ENCODE measurements at places on chromosomes 11 and 22. TPM values are rescaled to one million over a fixed set of nuclear protein-coding genes. Genes with fewer than 3 reads are reported as not detected.

- peak; percentile 73 for DNase-seq
- H3K27ac ChIP-seq = peak overlapping the region; percentile 90
- peaks cover 34% of the 10 kb centered on the region for H3K4me1 ChIP-seq
- no peaks in the 10 kb centered on the region for H3K27me3 ChIP-seq
- H3K4me3 ChIP-seq = peak overlapping the region; percentile 90
Observed at GRCh38 chr11:416051-416756, 1.4 kb upstream of the SIGIRR start.

The OR52N4 gene
- total RNA-seq = 0.89 TPM

DNA sequence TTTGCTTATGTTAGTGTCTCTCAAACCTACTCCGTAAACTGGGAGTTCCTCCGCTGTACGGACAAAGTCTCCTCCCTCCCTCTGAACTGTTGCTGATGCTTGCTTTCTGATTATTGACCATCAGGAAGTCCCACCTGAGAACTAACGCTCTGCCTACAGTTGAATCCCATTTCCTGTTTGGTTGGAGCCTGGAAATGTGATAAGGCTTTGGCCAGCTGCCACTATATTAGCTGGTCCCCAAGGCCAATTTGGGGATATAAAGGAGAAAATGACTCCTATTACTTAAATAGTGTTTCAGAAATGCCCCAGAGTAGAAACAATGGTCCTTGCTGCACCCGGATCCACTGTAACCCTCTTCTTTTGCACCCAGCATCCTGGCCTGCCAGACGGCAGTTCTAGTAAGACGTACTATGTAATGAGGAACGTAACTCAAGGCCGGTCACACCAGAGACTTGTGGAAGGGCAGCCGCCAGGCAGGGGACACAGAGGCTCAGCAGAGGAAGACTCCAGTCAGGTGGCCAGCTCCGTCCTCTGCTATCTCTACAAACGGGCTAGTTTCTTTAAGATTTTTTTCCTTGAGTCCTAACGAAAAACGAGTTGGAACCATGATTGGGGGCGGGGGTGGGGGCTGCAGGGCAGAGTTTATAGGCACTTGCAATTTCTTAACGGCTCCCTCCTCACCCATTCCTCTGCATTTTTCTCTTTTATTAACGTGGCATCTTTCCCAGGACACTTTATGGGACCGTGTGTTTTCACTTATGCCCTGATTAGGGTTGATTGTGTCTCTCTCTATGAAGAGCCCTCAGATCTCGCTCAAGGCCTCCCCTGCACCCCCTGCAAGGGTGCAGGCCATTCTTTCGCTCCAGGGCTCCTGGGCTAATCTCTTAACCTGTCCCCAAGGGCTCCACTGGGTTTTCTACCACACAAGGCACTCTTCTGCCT is 72.8 kb upstream of the CDON start:
- no peak for DNase-seq
- no peaks in the 10 kb centered on the region for H3K27me3 ChIP-seq
- no peak overlapping the region for H3K4me3 ChIP-seq
- H3K27ac ChIP-seq = no peak overlapping the region
- H3K36me3 ChIP-seq = no peaks in the 10 kb centered on the region

GRCh38 chr22:39122772-39123470 is 25.9 kb downstream of the APOBEC3H start:
- H3K4me1 ChIP-seq = peaks cover 7% of the 10 kb centered on the region
- no peak for DNase-seq
- H3K36me3 ChIP-seq = no peaks in the 10 kb centered on the region
- H3K4me3 ChIP-seq = no peak overlapping the region
- H3K27ac ChIP-seq = no peak overlapping the region

The PGA4 gene
- 0.14 TPM for total RNA-seq

GRCh38 chr11:17410606-17411379 is 22.3 kb upstream of the KCNJ11 start:
- H3K27ac ChIP-seq = no peak overlapping the region
- no peaks in the 10 kb centered on the region for H3K36me3 ChIP-seq
- H3K27me3 ChIP-seq = no peaks in the 10 kb centered on the region
- H3K4me3 ChIP-seq = no peak overlapping the region

DNA sequence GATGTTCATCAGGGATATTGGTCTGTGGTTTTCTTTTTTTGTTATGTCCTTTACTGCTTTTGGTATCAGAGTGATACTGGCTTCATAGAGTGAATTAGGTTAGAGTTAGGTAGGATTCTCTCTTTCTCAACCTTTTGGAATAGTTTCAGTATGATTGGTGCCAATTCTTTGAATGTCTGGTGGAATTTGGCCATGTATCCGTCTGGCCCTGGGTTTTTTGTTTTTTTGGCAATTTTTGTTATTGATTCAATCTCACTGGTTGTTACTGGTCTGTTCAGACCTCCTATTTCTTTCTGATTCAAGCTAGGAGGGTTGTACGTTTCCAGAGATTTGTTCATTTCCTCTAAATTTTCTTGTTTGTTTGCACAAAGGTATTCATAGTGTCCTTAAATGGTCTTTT is 54.4 kb downstream of the ATXN10 start:
- no peaks in the 10 kb centered on the region for H3K4me1 ChIP-seq
- DNase-seq = no peak
- peaks cover 6% of the 10 kb centered on the region for H3K36me3 ChIP-seq

- no peak overlapping the region for H3K27ac ChIP-seq
- H3K4me3 ChIP-seq = no peak overlapping the region
- no peaks in the 10 kb centered on the region for H3K27me3 ChIP-seq
- DNase-seq = no peak
- H3K4me1 ChIP-seq = no peaks in the 10 kb centered on the region
Observed at GRCh38 chr11:30423886-30424285, 101.0 kb downstream of the ARL14EP start.

GRCh38 chr11:128716661-128717210 is 22.9 kb downstream of the FLI1 start:
- H3K36me3 ChIP-seq = no peaks in the 10 kb centered on the region
- H3K27ac ChIP-seq = peak overlapping the region; percentile 84
- peak; percentile 50 for DNase-seq
- no peak overlapping the region for H3K4me3 ChIP-seq

GRCh38 chr11:79744941-79745340 is 304.1 kb upstream of the TENM4 start:
- H3K27me3 ChIP-seq = no peaks in the 10 kb centered on the region
- H3K27ac ChIP-seq = no peak overlapping the region
- DNase-seq = no peak
- H3K4me3 ChIP-seq = no peak overlapping the region
- H3K36me3 ChIP-seq = no peaks in the 10 kb centered on the region
- no peaks in the 10 kb centered on the region for H3K4me1 ChIP-seq

- H3K36me3 ChIP-seq = no peaks in the 10 kb centered on the region
- H3K4me1 ChIP-seq = peaks cover 6% of the 10 kb centered on the region
- H3K27ac ChIP-seq = no peak overlapping the region
- H3K27me3 ChIP-seq = no peaks in the 10 kb centered on the region
Observed at GRCh38 chr11:58926695-58927094, 12.6 kb upstream of the GLYATL1 start.

DNA sequence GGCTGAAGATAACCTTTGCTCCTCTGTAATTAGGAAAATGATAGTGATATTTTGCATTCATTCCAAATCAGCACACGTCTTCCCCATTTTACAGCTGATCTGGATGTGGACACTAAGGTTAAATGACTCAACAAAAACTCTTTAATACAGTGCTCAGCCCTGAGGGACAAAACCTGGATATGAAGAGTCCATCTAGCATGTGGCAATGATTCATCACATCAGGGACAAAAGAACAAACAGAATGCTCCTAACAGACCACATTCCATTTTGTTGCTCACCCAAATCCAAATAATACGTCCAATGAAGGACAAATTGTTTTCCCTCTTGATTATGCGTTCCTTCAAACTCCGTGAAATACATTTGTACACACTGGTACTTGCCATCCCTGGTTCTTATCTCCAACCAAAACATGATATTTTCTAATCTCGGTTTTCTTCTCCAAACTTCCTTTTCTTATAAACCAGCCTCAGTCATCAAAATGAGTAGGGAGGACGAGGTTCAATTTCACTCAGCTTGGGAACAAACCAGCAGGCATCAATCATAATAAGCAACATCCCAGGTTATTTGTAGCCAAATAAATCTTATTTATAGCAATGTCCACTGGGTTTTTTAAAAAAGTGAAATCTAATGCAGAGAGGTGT is 53.7 kb upstream of the MTMR2 start:
- no peaks in the 10 kb centered on the region for H3K27me3 ChIP-seq
- no peaks in the 10 kb centered on the region for H3K4me1 ChIP-seq
- H3K36me3 ChIP-seq = peaks cover 8% of the 10 kb centered on the region
- no peak overlapping the region for H3K4me3 ChIP-seq
- no peak overlapping the region for H3K27ac ChIP-seq
- DNase-seq = no peak

The PITPNB gene
- total RNA-seq = 30.4 TPM

- peak overlapping the region; percentile 61 for H3K4me3 ChIP-seq
- no peaks in the 10 kb centered on the region for H3K36me3 ChIP-seq
- DNase-seq = no peak
- no peaks in the 10 kb centered on the region for H3K27me3 ChIP-seq
- peaks cover 12% of the 10 kb centered on the region for H3K4me1 ChIP-seq
Observed at GRCh38 chr11:82901922-82902485, 468 bp downstream of the DDIAS start.

DNA sequence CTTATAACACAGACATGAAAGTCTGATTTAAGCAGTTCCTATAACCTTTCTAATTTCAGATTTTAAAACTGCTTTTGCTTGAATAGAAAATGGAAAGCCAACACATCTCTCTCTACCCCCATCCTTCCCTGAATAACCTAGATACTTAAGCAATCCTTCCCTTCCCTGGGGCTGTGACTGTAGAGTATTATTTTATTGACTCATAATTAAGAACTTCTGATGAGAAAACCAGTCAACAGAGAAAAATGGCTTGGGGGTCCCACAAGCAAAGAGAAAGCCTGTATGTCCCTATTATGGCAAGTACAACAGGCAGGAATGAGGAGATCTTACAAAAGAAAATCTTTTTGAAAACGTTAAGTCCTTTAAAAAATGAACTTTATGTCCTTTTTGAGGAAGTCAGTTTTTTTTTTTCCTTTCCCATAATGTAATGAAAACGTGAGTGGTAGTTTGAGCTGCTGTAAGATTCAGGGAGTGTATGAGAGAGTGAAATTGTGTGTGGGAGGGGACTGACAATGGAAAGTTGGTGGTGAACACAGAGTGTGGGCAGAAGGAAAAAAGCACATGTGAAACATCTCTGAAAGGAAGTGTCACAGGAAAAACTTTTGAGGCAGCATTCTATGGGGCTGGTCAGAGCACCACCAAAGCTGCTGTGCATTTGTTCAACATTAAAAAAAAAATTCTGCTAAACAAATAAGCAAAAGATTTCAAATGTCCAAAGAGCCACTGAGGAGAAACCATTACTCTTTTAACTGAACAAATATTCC is 154.6 kb downstream of the MAML2 start:
- H3K4me3 ChIP-seq = no peak overlapping the region

DNA sequence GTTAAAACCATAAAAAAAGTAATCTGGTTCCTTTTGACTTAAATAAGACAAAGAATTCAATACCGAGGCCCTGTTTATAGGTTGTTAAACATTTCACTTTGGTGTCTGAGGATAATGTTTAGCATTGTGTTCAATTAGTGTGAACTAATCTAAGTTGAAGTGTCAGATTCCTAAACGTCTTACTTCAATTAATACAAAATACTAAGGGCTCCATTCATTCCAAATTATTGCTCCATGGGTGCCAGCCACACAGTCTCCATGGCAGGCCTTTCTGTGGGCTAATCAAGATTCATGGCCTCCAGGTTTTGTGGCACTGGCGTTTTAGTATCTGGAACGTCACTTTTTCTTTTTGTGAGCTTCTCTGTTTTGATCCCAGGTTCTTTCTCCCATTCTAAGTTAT is 89.4 kb downstream of the TMEM135 start:
- H3K4me3 ChIP-seq = no peak overlapping the region
- no peak overlapping the region for H3K27ac ChIP-seq
- peaks cover 8% of the 10 kb centered on the region for H3K4me1 ChIP-seq

DNA sequence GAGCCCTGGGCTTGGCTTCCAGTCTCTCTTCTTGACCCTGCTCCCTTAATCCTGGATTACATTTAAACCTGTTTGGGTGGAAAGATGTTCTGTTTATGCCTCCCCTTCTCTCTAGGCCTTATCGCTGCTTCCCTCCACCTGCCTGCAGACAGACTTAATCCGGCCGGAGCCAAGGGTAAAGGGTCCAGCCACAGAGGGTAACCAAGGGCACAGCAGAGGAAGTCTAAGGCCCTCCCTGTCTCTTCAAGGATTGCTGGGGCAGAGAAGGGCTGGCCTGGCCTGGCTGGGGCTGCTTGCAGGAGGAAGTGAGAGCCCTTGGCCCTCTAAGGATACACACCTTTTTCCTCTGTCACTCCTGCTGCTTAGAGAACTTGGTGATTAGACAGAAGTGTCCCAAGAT is 2.1 kb downstream of the GAL3ST3 start:
- no peaks in the 10 kb centered on the region for H3K36me3 ChIP-seq
- H3K4me3 ChIP-seq = no peak overlapping the region
- peaks cover 17% of the 10 kb centered on the region for H3K4me1 ChIP-seq
- peaks cover 11% of the 10 kb centered on the region for H3K27me3 ChIP-seq
- no peak for DNase-seq

GRCh38 chr11:126607374-126607773 is 251.9 kb downstream of the ST3GAL4 start:
- no peak overlapping the region for H3K4me3 ChIP-seq
- DNase-seq = no peak
- H3K27ac ChIP-seq = no peak overlapping the region
- H3K27me3 ChIP-seq = no peaks in the 10 kb centered on the region
- no peaks in the 10 kb centered on the region for H3K4me1 ChIP-seq

The CSF2RB gene
- total RNA-seq = 43.0 TPM

GRCh38 chr11:125389339-125390166 is 106.5 kb downstream of the FEZ1 start:
- no peak for DNase-seq
- peak overlapping the region; percentile 15 for H3K27ac ChIP-seq
- no peaks in the 10 kb centered on the region for H3K27me3 ChIP-seq

- peak; percentile 96 for DNase-seq
- no peaks in the 10 kb centered on the region for H3K36me3 ChIP-seq
- H3K4me1 ChIP-seq = peaks cover 15% of the 10 kb centered on the region
- H3K4me3 ChIP-seq = peak overlapping the region; percentile 78
Observed at GRCh38 chr22:41022470-41023298, 69.7 kb upstream of the EP300 start.

The PATE2 gene
- not detected for total RNA-seq

- DNase-seq = no peak
- no peaks in the 10 kb centered on the region for H3K36me3 ChIP-seq
- no peak overlapping the region for H3K27ac ChIP-seq
- H3K4me3 ChIP-seq = no peak overlapping the region
Observed at GRCh38 chr11:64400102-64400501, 41.1 kb downstream of the RPS6KA4 start.

- H3K27me3 ChIP-seq = no peaks in the 10 kb centered on the region
- no peak for DNase-seq
- H3K4me1 ChIP-seq = peaks cover 30% of the 10 kb centered on the region
- H3K4me3 ChIP-seq = no peak overlapping the region
- no peak overlapping the region for H3K27ac ChIP-seq
Observed at GRCh38 chr11:86595451-86595850, 77.0 kb downstream of the ME3 start.
